ENCODE measurements at places on chromosomes 3 and 15. TPM values are rescaled to one million over a fixed set of nuclear protein-coding genes. Genes with fewer than 3 reads are reported as not detected.
A peak's percentile ranks its signal among the peaks of the same experiment; 100 is the strongest.

FBXW12 gene
- not detected for total RNA-seq

GRCh38 chr3:120741320-120741719 lies 996 bp downstream of the RABL3 start:
- no peaks in the 10 kb centered on the region for H3K27me3 ChIP-seq
- H3K27ac ChIP-seq: peak overlapping the region; percentile 87
- peaks cover 27% of the 10 kb centered on the region for H3K4me1 ChIP-seq
- peaks cover 4% of the 10 kb centered on the region for H3K36me3 ChIP-seq
- DNase-seq: no peak

SEC22C gene
- total RNA-seq: 60.6 TPM

DNA sequence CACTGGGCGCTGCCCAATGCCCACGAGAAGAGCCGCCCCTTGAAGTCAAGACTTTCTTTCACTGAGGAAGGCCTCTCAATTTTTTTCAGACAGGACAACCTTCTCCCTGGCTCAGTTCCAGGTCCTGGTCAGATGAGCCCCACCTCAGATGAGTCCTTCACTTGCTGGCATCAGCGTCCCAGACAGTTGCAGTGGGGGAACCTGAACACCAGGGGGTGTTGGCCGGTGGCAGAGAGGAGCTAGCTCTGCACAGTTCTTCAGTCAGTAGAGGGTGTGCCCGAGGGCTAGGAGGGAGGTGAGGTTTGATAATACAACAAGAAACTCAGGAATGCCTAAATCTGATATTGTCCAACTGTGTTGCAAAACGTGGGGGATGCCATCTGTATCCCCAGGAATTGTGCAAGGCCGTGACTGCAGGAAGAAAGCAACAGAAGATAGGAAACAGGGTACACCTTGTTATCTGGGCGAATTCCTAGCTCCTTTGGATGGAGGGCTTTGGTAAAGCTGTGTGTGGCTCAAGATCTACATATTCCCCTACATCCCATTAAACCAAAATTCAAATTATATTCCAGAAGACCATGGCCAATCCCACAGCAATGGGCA lies 34.3 kb downstream of the CCR3 start:
- no peak overlapping the region for H3K4me3 ChIP-seq
- peaks cover 57% of the 10 kb centered on the region for H3K27me3 ChIP-seq
- H3K4me1 ChIP-seq: peaks cover 37% of the 10 kb centered on the region
- H3K27ac ChIP-seq: no peak overlapping the region

GRCh38 chr3:40324621-40325020 lies 15.1 kb downstream of the EIF1B start:
- no peak for DNase-seq
- H3K36me3 ChIP-seq: no peaks in the 10 kb centered on the region
- H3K27ac ChIP-seq: no peak overlapping the region

ETFA gene
- 158 TPM for total RNA-seq

DNA sequence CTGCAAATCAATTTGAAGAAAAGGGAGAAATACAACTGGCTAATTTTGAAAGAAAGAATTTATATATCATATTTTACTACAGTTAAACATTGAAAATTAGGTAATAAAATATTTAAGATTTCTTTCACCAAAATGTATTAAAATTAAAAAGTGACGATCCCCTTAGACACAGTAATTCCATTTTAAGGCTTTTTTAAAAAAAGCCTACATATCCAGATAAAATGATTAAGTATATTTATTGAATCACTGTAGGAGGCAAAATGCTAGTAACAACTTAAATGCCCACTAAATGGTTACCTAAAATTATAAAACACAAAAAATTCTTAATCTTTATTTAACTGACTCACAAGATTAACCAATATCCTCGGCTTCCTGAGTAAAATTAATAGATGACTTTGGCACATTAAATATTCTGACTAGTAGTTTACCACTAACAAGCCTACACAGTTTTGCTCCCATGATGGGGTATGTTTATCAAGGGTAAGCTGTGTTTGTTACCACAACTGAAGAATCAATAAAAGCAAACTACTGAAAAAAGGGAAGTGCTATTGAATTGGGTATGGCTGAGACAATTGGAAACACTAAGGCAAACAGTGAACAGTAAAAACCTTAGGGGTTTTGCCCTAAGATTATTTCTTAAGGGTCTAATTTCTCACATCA lies 28.4 kb downstream of the ANKRD28 start:
- no peak for DNase-seq
- H3K4me1 ChIP-seq: peaks cover 67% of the 10 kb centered on the region
- no peak overlapping the region for H3K4me3 ChIP-seq
- peaks cover 4% of the 10 kb centered on the region for H3K36me3 ChIP-seq
- H3K27ac ChIP-seq: peak overlapping the region; percentile 95

WDR72 gene
- not detected for total RNA-seq

DNA sequence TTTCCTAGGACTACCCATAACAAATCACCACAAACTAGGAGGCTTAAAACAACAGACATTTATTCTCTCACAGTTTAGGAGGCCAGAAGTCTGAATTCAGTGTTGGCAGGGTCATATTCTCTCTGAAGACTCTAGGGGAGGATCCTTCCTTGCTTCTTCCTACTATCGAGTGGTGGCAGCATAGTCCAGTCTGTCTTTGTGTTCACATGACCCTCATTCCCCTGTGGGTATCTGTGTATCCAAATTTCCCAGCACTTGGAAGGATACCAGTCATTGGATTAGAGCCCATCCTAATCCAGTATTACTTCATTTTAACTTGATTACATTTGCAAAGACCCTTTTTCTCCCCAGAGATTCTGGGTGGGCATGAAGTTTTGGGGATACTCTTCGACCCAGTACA lies 63.8 kb downstream of the GMPS start:
- no peak overlapping the region for H3K4me3 ChIP-seq
- H3K4me1 ChIP-seq: no peaks in the 10 kb centered on the region
- peaks cover 19% of the 10 kb centered on the region for H3K36me3 ChIP-seq
- H3K27ac ChIP-seq: no peak overlapping the region
- no peaks in the 10 kb centered on the region for H3K27me3 ChIP-seq

GRCh38 chr3:128155616-128156360 lies 2.5 kb downstream of the EEFSEC start:
- H3K4me3 ChIP-seq: no peak overlapping the region
- no peaks in the 10 kb centered on the region for H3K27me3 ChIP-seq
- H3K4me1 ChIP-seq: peaks cover 23% of the 10 kb centered on the region

BMF gene
- total RNA-seq: 23.7 TPM

CFAP100 gene
- total RNA-seq: not detected

TIMP4 gene
- total RNA-seq: 0.24 TPM

DNA sequence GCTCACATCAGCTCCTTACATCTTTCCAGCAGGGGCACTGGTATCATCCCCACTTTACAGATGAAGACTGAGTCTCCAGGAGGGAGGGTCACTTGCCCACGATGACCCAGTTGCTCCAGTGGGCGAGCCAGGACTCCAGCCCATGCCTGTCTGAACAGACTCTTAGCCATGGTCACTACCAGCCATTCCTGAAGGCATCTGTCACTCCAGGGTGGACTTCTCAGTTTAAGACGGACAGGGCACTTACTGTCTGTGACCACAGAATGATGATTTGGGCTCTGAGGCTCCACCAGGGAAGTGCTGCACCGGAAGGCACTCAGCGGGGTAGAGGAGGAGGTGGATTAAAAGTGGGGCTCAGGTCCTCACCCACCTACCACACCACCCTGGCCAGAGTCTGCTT lies 104.0 kb upstream of the SLC6A6 start:
- H3K4me3 ChIP-seq: no peak overlapping the region
- H3K27ac ChIP-seq: no peak overlapping the region
- no peak for DNase-seq
- no peaks in the 10 kb centered on the region for H3K36me3 ChIP-seq

DNA sequence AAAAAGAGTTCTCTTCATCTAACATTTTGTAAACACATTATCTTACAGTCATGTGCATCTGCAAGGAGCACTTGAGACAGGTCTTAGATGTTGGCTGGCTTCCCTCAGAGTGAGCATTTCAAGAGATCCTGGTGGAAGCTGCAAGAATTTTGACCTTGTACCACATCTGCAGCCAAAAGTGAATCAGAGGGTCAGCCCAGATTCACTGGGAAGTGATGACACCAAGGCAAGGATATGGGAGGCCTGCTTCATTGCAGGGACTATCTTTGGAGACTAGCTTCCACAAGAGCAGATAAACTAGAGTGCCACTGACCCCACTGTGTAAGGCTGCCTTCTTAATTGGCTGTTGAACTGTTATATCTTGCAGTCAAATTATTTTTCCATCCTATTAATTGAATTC lies 21.3 kb upstream of the GADL1 start:
- no peak overlapping the region for H3K27ac ChIP-seq
- DNase-seq: no peak
- H3K36me3 ChIP-seq: no peaks in the 10 kb centered on the region
- H3K4me1 ChIP-seq: no peaks in the 10 kb centered on the region

DNA sequence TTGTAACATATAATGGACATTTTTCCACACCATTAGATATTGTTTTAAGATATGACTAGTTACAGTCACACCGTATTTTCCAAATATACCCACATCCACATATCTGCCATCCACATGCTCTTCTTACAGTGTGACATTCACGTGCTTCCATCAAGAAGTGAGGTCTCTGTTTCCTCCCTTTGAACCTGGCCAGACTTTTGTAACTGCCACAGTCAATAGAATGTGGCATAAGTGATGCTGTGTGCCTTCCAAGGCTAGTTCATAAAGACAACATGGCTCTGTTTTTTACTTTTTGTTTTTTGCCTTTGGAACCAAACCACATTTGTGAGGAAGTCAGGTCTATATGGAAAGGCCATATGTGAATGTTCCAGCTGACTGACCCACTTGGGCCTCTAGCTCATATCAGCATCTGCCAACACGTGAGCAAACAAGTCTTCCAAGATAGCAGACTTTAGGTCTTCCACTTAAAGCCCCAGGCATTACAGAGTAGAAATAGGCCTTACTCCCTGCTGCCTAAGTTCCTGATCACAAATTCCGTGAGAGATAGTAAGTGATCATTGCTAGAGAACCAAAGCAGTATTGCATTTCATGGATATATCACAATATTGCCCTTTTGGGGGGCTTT lies 27.1 kb downstream of the EIF1B start:
- H3K4me1 ChIP-seq: peaks cover 40% of the 10 kb centered on the region
- no peaks in the 10 kb centered on the region for H3K36me3 ChIP-seq
- no peak overlapping the region for H3K4me3 ChIP-seq
- peak overlapping the region; percentile 66 for H3K27ac ChIP-seq

- no peaks in the 10 kb centered on the region for H3K27me3 ChIP-seq
- no peaks in the 10 kb centered on the region for H3K36me3 ChIP-seq
- no peak overlapping the region for H3K27ac ChIP-seq
- no peak overlapping the region for H3K4me3 ChIP-seq
Measured at GRCh38 chr15:101020945-101021344, 101.8 kb downstream of the LRRK1 start.

GRCh38 chr3:66475386-66476020 lies 25.3 kb downstream of the LRIG1 start:
- peaks cover 34% of the 10 kb centered on the region for H3K4me1 ChIP-seq
- no peaks in the 10 kb centered on the region for H3K27me3 ChIP-seq
- DNase-seq: no peak

- DNase-seq: no peak
- H3K36me3 ChIP-seq: peaks cover 5% of the 10 kb centered on the region
- no peaks in the 10 kb centered on the region for H3K27me3 ChIP-seq
- peaks cover 96% of the 10 kb centered on the region for H3K4me1 ChIP-seq
- H3K4me3 ChIP-seq: peak overlapping the region; percentile 70
Measured at GRCh38 chr15:63198371-63199250, 9.2 kb downstream of the RAB8B start.

FRMD5 gene
- total RNA-seq: 0.60 TPM

DNA sequence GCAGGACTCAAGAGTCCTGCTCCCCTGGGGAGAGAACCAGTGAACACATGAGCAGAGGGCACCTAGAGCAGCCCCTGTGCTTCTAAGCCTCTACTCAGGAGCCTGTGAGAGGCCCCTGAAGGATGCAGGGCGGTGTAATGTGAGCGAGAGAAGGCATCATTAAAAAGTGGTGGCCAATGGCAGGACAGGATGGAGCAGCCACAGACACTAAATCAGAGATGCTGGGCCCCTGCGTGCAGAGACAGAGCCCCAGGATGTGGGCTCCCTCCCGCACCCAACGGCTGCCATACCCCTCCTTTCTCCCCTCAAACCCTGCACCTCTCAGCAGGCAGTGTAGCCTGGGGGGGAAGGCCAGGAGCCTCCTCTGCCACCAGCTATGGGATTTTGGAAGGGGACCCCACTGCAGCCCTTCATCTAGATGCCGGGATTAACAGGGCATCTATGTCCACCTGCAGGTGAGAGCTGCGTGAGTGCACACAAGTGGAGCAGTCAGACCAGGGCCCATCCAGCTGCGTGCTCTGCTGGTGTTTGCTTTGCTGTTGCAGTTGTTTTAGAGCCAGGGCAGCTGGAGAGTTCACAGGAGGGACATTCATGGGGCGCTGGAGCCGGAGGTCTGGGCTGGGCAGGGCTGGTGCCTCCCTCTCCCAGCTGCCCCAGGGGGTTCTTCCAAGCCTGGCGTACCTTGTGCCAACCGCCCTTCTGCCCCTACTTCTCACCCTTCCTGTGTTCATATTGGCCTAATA lies 5.1 kb upstream of the IQSEC1 start:
- DNase-seq: no peak
- H3K4me3 ChIP-seq: no peak overlapping the region
- H3K27ac ChIP-seq: no peak overlapping the region
- H3K36me3 ChIP-seq: no peaks in the 10 kb centered on the region
- peaks cover 7% of the 10 kb centered on the region for H3K4me1 ChIP-seq

DNA sequence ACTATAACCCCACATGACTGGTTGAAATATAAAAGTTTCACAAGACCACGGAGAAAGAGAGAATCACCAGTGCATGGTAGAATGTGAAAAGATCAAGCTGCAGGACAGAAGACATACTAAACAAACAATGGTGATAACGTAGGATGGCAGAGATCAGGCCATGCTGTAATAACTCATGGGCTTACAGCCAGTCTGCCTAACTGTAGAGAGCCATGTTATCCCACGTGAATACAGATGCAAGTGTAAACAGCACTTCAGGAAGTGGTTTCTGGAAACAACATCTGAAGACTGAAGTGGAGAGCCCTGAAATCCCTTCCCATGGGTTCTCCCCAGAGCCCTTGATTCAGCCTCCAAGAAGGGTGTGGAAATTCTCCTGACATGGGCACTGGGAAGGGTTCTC lies 103.2 kb upstream of the SLCO2A1 start:
- no peaks in the 10 kb centered on the region for H3K4me1 ChIP-seq
- no peak for DNase-seq

DNA sequence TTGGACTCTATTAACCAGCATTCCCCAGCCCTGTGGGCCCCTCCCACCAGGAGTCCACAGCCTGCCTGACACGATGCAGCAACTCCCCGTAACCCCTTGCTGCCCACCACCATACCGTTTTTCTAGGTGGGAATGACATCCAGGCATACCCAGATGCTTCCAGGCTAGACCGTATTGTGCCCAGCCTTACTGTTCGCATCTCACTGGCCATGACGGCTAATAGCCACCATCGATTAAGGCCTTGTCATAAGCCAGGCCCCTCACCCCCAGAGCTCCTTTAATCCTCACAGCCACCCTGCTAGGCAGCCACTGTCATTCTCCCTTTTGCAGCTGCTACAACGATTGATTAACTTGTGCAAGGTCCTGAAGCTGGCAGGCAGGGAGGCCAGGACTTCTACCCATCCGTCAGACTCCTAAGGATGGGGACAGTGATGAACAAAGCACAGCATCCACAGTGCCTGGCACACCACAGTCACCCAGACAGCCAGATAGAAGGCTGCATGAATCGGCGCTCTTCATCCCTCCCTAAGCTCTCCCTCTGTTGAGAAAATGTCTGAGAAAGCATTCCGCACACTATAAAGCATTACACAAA lies 60.0 kb upstream of the FLNB start:
- peaks cover 13% of the 10 kb centered on the region for H3K27me3 ChIP-seq
- no peak overlapping the region for H3K4me3 ChIP-seq
- H3K4me1 ChIP-seq: peaks cover 5% of the 10 kb centered on the region
- no peak overlapping the region for H3K27ac ChIP-seq
- DNase-seq: no peak

All from activated T-cell treated with anti-CD3 and anti-CD28 coated beads, Interleukin-2, amount 50 U/mL, for 72 hours (primary cell).